Anterior cingulate cortex (tissue), 58 donors: ENCODE measurements at places on chromosomes 11 and 22.

DNA sequence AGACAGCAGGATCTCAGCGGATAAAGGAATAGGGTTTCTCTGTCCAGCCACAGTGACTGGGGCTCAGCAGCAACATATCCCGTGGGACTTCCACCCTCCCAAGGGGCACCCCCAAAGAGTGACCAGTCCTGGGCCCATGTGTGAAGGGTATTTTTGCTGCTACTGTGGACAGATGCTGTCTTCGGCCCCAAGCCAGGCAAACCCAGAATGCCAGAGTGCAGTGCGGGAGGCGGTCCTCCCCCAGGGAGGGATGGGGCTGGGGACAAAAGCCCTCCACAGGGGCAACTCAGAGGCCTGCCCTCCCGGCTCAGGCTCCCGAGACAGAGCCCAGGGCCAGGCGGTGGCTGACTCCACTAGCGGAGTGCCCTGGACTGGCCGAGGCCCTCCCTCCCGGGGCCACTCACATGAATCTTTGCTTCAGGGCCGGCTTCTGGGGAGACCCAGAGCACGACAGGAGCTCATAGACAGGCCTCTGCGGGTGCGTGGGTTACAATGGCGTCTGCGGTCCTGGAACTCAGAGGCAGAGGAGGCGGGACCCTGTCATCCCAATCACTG, 34.7 kb upstream of the WNT7B start:
- DNase-seq = no peak

- DNase-seq = no peak
Observed at GRCh38 chr11:86639137-86639536, 33.3 kb downstream of the ME3 start.

GRCh38 chr11:83056611-83057010, 15.1 kb downstream of the RAB30 start:
- no peak for DNase-seq

GRCh38 chr11:123429336-123429735, 733 bp upstream of the GRAMD1B start:
- DNase-seq = no peak

DNA sequence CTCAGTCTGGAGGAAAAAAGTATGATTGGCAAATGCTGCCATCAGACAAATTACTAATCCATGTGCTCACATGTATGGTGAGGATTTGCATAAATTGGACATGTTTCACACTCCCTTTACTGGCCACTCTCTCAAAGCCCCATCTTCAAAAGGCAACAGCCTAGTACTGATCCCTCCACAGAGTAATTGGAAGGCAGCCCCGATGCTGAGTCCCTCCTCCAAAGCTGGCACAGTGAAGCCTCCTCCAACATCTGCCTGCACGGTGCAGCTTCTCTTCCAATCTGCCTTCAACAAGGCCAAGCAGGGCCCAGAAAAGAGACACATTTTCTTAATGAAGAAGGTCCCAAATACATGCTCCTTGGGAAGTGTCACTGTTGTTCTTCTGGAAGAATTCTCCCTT, 350.6 kb downstream of the OPCML start:
- DNase-seq = no peak

GRCh38 chr11:120769906-120770305, 254.0 kb upstream of the TBCEL start:
- DNase-seq = no peak

DNA sequence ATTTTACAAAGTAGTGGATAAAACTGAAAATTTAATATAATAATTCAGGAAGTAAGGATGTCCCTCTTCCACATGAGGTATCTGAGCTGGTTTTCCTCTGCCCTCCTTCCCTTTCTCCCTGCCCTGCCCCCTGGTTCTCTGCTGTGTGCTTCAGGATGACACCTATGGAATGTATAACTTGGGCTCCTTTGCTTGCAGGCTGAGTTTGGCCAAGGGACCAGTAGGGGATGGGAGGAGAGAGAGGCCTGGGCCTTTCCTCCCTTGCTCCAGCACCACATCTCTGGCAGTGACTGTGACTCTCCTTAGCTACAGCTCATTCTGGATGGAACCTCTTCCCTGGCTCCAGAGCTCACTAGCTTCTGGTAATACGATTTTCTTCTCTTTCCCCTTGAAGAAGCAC, 10.1 kb downstream of the IRAG1 start:
- DNase-seq = no peak

DNA sequence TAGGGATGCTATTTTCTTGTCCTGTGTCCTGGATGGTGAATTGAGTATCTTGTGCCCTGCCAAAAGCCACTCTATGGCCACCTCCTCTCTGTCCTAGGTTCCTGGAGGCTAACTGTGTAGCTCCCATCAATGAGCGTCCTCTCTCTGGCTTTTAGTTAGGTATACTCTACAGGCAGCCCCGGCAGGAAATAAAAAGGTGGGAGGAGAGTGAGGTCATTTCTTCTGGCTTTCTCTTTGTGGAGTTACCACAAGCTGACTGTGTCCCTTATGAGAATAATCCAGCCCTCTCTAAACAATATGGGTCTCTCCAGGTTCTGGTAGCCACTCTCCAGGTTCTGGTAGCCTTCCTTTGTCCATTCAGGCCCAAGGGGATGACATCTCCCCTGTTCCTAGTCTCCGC, 11.7 kb upstream of the ASPHD2 start:
- DNase-seq = no peak

DNA sequence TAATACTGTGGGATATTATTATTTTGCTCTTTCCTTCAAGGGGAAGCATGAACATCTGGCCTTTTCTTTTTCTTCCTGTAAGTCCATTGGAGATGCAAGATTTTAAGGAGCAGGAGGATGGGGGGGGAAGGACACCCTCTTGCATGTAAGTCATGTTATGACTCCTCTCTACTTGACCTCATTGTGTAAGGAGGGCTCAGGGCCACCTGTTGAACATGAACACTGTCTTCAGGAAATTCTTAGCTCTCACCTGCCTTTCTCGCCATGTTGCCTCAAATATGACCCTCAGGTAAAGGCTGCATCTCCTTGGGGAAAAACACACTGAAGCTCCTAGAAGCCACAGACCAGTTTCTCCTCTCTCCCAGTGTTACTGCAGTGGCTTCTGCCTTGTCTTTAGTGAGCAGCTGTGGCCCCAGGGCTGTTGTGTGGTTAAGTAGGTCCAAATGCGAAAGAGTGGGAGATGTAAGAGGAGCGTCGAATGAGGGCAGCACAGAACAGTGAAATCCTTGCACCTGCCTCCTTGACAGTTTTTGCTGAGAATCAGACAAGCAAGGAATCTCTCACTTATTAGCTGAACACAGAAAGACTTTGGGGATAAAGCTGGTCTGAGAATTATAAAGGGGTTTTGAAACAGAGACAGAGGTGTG, 1.3 kb upstream of the RAG1 start:
- no peak for DNase-seq

DNA sequence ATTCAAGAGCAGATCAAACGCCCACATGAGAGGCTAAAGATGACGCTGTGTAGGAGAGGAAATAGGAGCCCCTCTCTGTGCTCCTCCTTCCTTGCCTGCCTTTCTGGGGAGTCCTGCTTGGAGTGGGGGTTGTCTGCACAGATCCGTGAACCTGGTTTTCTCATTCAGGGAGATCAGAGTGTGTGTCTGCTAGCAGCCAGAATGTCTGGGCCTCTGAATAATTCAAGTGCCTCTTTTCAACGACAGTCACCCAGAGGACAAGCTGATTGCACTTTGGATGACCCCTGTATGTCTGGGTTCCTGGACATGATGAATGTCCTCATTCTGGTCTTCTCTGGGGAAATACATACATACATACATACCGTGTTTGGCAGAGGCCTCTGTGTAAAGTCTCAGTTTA, 592.5 kb upstream of the B3GAT1 start:
- no peak for DNase-seq

DNA sequence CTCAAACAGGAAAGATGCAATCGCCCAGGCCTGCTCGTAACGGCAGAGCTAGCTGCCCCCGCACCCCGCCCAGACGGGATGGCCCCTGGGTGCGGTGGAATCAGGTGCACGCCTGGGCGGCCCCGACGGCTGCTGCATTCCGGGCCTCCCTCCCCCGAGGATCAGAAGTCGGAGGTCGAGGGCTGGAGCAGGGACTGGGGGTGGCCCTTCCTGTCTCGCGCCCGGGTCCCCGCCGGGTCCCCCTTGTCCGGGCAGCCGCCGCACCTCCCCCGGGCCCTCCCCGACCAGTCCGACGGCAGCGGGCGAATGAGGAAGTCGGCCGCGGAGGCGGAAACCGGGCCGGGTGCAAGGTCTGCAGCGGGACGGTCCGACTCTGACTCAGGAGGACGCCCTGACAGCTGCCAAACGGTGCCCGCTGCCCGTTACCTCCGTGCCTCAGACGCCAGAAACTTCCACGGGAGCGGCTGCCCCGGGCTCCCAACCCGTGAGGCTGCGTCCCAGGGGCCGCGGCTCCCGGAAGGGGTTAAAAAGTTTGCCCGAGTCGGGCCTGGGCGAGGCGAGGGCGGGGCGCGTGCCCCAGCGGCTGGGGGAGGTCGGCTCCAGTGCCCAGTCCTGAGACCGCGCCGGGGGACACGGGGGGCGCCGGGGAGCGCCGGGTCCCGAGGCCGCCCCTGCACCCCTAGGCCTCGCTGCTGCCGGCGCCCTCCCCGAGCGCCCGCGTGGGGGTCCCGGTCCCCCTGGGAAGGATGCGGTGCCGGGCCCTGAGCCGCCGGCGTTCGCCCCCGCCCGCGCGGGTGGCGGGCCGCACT, 663 bp downstream of the MYH9 start:
- no peak for DNase-seq

DNA sequence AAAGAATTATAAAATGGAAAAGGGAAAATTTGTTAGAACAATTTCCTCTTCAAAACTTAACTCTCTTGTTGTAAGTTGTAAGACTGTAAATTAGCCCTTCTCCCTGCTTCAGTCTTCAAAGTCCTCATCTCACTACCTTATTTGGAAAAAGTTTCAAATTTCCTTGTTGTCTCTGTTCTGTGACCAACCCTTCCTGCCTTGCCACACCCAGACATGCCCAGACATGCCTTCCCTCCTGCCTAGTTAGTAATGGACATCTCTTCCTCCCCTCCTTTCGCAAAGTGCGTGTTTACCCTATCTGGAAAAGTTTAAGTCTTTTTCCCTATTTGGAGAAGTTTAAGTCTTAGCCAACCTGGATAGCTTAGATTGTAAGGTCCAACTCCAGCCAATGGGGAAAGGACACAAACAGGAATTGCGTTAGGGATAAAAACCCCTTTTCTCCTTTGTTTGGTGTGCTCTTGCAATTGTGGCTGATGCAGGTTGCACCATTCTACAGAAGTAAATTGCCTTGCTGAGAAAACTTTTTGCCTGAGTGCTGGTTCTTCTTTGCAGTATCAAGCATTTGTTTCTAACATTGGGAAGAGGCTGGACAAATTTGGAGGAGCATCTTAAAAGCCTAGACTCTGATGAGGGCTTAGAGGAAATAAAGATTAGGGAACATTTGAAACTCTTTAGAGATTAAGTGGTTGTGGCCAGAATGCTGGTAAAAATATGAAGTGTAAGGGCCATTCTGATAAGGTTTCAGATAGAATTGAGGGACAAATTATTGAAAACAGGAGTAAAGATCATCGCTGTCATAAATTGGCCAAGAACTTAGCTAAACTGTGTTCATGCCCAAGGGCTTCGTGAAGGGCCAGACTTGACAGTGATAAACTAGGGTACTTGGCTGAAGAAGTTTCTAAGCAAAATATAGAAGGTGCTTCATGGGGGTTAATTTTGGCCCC, 15.4 kb downstream of the OR52K2 start:
- DNase-seq = no peak

DNA sequence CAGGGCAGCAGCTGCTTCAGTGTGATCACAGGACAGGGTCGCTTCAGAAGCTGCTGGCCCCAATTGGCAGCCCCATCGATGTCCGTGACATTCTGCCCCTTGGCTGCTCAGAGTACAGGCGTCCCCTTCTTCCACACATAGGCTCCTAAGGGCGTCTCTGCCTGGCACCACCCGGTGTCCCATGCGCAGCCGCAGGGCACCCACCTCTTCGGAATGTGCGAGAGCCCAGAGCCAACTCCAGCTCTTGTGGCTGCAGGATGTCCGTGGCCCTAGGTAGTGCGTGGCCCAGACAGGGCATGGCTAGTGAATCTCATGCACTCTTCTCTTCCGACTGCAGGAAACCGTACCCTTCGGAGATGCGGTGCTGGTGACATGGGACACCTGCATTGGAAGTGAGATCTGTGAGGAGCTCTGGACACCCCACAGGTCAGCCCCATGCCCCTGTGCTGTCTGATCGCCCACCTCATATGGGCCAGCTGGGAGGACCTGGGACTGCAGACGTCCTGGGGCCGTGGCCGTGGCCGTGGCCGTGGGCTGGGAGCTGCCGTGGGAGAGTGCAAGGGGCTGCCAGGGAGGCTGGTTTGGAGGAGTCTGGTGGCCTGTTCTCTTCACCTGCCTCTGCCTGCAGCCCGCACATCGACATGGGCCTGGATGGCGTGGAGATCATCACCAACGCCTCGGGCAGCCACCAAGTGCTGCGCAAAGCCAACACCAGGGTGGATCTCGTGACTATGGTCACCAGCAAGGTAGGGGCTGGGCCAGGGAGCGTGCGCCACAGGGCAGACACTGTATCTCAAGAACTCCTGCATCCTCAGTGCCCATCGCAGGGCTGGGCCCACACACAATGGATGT, 20.2 kb downstream of the NADSYN1 start:
- no peak for DNase-seq

DNA sequence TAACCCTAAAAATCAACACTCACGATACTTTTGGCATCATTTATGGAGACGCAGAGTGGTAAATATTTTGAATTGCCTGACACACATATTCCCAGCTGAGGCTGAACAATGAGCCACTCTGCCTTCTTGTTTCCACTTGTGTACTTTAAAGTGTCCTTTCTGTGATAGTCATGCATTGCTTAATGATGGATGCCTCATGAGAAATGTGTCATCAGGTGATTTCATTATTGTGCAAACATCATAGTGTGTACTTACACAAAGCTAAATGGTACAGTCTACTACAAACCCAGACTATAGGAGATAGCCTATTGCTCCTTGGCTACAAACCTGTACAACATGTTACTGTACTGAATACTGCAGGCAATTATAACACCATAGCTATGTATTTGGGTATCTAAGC, 44.2 kb downstream of the MRE11 start:
- DNase-seq = no peak

DNA sequence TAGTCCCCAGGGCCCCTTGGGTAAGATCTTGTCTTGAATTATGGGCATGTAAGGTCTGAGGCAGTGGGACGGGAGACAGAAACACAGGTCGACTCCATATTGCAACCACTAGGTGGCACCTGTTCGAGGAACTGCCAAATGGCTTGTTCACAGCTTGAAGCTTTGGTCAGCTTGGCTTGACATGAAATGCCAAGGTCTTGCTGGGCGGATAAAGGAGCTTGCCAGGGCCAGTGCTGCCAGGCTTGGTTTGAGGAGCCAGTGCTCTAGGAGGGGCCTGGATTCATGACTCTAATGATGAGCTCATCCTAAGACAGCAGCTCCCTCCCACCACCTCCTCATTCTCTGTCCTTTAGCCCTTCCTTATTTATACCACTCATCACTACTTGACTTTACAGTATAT, 11.9 kb upstream of the NRIP3 start:
- no peak for DNase-seq
